ENCODE measurements at places on chromosomes 5 and 9.

DNA sequence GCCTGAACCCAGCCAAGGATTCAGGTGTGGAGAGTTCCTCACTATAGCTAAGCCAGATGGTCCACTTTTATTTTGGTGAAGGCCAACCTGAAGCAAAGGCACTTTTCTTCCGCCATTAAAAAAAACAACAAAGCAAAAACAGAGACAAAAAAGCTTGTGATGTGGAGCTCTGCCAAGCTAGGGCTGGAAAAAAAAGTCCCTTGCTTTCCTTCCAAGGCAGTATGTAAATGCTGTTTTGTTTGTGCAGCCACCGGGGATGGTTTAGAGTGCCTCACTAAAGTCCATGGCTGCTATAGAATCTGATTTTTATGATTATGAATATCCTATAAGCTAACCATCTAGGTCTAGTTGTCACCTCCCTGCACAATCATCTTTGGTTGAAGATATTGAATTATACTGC is 14.9 kb downstream of the MEGF10 start:
- no peak for DNase-seq

DNA sequence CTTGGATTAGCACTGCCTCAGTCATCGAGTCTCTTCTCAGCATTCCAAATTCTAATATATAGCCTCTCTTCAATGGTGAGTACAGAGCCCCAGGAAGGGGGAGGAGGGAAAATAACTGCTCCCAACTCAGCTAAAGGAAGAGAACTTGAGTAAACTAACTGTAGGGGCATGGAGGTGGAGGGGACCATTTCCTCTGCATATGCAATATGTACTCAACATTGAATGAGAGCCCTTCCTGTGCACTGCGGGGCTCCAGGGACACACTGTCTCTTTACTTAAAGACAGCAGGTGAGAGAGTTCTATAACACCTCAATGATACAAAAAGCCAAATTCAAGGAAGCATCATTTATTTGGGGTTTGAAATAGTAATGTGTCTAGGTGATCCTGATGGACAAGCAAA is 75.1 kb downstream of the GNAQ start:
- DNase-seq: no peak

DNA sequence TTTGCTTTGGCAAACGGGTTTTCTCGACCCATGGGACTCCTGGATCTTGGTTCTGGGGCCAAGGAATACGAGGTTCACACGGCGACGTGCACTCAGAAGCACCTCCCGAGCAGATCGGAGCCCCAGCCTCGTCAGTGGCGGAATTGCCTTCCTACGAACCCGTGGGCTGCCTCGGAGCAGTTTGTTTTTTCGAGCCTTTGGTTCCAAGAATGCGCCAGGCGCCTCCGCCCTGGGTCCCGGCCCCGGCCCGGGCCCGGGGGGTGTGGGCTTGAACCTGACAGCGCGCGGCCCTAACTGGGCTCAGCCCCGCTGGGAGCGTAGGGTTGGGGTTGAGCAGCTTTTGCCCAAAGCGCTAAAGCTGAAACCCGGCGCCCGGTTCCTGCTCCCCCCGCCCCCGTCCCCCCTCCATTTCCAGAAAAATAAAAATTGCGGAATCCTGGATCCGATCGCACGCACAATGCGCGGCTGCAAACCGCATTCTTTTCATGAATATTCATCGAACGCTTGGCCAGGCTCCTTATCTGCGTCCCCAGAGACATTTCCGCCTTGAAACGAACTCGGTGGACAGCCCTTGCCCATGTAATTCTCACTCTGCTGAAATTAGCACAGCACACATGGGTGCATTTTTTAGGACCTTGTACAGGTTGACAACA is 1.0 kb downstream of the BASP1 start:
- DNase-seq: no peak

DNA sequence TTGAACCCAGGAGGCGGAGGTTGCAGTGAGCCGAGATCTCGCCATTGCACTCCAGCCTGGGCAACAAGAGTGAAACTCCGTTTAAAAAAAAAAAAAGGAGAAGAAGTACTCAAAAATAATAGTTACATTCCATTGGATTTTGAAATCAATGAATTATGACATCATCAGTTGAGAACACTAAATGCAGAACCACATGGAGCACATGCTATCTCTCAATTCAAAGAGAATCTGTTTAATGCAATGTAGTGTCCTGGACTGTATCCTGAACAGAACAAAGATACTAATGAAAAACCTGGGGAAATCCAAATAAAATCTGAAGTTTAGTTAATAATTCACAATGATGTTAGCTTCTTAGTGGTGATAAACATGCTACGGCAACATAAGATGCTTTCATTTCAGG is 20.3 kb downstream of the CDC14B start:
- DNase-seq: no peak

- DNase-seq: no peak
These were observed 159.7 kb upstream of the CDH12 start for GRCh38 chr5:23012842-23013241.

DNA sequence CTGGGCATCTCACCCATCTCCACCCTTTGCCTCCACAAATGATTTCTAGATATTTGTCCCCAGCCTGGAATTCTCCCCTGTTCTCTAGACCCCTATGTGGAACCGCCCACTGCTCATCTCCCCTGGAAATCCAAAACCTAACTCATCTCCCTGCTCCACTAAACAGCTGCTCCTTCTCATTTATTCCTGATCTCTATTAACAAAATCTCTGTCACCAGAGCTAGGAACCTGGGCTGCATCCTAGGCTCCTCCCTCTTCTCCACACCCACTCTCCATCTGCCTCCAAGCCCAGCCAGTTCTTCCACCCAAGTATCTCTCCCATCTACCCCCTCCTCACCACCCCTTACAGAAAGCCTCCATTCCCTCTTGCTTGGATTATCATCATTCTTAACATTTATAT is 24.0 kb upstream of the SYNPO start:
- no peak for DNase-seq

DNA sequence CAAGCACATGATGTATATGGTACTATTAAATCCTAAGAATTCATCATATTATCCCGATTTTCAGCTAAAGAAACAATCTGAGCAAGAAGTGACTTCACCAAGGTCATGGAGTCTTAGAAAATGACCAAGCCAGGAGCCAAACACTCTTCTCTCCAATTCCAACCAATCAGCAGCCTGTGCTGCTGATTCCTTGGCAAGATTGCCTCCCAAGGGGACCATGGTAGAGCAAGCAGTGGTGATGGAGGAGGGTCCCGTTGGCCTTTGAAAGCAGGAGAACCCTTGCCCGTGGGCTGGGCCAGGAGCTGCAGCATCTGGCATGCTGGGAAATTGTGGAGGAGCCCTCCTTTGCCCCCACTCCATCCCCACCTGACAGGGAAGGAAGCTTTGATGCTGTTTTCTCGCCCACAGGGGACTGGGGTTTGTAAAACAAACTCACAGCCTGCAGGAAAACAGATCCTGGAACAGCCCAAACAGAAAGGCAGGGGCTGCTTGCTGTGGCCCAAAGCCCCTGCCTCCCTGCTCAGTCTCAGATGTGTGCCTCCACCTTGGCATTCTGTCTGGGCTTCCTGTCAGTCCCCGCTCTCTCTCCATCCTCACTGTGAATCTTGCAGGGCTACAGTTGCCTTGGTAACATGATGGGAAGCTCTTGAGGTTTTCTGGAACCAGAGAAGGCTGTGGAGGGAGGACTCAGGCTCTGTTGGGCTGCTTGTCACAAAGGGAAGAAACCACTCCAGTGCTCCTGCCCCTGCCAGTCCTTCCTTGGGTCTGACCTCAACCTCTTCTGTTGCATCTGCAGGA is 70.8 kb upstream of the HSPA9 start:
- no peak for DNase-seq

GRCh38 chr5:109453251-109453650 is 43.5 kb upstream of the PJA2 start:
- no peak for DNase-seq

- no peak for DNase-seq
These were observed 441.9 kb downstream of the ARHGEF28 start for GRCh38 chr5:74067748-74068541.

DNA sequence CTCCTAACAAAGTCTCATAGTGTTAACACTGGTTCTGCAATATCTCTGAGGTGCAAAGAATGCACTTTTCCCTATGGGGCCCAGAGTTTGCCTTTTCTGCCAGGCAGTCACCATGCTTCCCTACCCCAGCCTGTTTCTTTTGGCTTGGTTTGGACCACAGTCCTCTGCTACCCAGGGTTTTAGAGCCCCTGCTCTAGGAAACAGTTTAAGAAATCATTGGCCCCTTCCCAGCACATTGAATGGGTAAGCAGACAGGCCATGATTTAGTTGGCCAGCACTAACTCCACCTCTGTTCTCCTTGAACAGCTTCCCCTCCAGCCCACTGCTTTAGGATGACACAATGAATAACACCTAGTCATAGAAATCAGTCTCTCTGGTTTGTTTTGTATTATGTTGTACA is 73.2 kb downstream of the UBAP1 start:
- DNase-seq: no peak

DNA sequence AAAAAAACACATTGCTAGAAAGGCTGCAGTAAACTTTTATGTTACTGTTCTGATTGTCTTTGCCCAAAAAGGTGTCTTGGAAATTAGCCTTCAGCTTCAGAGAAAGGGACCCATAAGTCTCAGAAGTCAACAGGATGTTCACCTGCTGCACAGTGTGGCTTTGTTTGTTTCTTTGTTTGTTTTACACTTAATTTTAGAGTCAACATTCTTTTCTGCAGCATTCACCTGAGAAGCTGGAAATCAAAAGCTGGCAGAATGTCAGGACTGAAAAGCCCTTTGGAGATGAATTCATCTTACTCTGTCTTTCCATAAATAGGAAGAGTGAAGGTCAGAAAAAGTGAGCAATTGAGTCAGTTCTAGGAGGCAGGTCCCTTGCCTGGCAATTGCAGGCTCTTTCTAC is 170.0 kb downstream of the PAPPA start:
- DNase-seq: no peak

DNA sequence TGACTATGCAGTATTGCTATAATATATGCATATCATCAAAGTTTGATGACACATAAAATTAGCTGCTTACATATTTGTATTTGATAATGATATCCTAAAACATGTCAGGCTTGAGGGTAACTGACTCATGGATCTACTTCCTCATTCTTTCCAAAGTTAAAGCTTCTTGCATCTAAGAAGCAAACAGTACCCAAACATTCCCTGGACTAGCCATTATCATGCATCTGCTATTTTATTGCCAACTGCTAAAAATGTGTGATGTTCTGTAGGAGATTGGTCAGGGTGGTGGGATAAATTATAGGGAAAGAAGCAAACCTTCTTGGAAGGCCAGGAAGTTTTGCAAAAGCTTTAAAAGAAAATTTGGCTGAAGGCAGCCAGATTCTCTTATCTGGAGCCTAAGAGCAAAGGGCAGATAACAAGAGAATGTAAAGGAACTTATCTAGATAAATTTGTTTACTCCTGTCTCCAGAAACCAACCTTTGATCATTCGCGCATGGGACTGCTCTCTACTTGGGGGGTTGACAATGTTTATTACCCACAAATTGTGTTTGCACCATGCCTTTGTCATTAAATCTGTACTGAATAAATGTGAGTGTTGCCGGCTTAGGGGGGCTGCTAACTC is 604.1 kb upstream of the TLE4 start:
- no peak for DNase-seq

DNA sequence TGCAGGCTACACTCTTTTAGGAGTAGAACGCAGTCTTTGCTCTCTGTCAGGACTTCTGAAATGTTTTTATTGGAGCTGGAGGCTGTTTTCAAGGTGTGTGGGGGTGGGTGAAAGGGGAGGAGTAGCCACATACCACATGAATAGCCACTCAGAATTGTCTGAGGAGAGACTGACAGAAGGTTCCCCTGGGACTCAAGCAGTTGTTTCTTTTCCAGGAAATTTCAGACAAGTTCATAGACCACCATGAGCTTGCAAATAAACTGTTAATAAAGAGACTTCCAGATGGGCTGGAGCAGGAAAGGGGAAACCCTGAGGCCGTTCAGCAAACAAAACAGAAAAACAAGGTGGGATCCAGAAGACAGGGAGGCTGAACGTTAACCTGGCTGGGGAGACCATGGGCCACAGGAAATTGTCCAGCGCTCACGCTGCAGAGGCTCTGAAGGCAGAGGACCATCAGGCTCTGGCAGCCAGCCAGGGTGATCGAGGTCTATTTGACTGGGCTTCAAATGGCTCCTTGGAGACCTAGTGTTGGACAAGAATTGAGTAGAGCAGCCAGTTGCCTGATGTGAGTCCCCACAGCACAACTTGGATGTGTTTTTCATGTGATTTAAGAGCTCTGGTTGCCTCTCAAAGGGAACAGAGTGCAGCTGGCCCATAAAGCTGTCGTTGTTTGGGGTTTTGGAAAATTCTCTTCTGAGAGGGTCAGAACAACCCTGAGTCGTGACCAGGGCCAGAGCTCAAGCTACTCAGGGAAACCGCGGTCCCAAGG is 159.2 kb upstream of the RAI14 start:
- DNase-seq: no peak

GRCh38 chr5:174159327-174160114 is 114.0 kb downstream of the NSG2 start:
- no peak for DNase-seq

DNA sequence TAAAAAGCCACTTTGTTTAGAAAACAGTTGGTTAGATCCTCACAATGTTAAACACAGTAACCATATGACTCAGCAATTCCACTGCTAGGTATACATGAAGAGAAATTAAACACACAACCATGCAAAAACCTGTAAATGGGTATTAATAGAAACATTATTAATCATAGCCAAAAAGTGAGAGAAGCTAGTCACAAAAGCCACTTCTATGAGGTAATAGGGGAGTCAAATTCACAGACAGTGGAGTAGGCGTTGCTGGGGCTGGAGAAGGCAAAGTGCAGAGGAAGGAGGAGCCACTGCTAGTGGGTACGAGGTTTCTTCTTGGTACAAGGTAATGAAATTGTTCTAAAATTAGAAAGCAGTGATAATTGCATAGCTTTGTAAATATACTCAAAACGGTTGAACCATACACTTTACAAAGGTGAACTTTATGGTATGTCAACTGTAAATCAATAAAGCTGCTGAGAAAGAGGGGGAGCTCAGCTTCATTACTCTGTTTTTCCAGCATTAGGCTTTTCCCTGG is 364.4 kb downstream of the GADD45G start:
- no peak for DNase-seq

GRCh38 chr5:133885566-133885965 is 82.9 kb downstream of the C5orf15 start:
- DNase-seq: no peak

- DNase-seq: no peak
These were observed 1793.8 kb upstream of the WWC1 start for GRCh38 chr5:166497496-166498104.

GRCh38 chr5:97223596-97223995 is 40.5 kb upstream of the RIOK2 start:
- DNase-seq: no peak

GRCh38 chr9:8351436-8351835 is 551.9 kb upstream of the DMAC1 start:
- no peak for DNase-seq
